ENCODE measurements at places on chromosomes 6 and 20.

GRCh38 chr6:70709826-70710225 is 42.1 kb downstream of the SMAP1 start:
- DNase-seq: no peak

- no peak for DNase-seq
Measured at GRCh38 chr6:42929821-42930360, 611 bp downstream of the CNPY3 start.

DNA sequence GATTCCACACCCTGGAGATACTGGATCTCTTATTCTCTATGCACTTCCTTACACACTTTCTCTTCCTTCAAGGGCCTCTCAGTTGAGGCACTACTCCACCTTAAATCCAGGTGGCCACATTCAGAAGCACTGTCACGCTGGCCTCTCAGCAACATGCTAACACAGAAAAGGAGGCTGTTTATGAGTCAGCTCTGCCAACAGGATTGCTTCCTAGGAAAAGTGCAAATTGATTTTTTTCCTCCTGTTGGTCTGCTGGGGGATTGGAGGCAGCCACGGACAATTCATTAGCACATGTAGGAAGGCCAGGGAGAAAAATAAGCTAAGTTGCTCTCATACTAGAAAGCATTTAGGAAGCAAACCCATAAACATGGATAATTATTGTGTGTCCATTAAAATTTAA is 20.9 kb downstream of the LY86 start:
- DNase-seq: no peak

DNA sequence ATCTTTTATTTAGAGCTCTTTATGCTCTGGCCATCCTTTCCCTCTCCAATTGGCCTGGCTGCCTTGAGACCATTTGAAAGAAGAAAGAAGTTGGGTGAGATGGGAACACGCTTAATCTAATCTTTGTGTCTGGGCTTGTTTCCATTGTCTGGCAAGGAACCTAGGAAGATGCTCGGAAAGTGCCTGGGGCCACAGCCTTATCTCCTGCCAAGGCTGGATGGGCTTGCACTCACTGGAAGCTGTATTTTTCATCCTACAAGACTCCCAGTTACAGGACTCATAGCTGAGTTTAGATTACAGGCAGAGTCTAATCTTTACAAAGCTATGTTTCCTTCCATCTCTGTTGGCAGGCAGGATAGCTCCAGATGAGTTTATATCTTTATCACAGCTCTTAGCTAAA is 33.1 kb upstream of the CDYL start:
- DNase-seq: no peak

- DNase-seq: no peak
Measured at GRCh38 chr6:106488494-106489370, 128.2 kb downstream of the CRYBG1 start.

- no peak for DNase-seq
Measured at GRCh38 chr6:156699017-156699421, 78.2 kb upstream of the ARID1B start.

GRCh38 chr6:110875548-110876169 is 1.1 kb downstream of the AMD1 start:
- no peak for DNase-seq

Measured in D721Med (cell line).